ENCODE measurements at places on chromosomes 1 and 21.

GRCh38 chr1:27356277-27356618 is 10.5 kb downstream of the MAP3K6 start:
- DNase-seq, result no peak

DNA sequence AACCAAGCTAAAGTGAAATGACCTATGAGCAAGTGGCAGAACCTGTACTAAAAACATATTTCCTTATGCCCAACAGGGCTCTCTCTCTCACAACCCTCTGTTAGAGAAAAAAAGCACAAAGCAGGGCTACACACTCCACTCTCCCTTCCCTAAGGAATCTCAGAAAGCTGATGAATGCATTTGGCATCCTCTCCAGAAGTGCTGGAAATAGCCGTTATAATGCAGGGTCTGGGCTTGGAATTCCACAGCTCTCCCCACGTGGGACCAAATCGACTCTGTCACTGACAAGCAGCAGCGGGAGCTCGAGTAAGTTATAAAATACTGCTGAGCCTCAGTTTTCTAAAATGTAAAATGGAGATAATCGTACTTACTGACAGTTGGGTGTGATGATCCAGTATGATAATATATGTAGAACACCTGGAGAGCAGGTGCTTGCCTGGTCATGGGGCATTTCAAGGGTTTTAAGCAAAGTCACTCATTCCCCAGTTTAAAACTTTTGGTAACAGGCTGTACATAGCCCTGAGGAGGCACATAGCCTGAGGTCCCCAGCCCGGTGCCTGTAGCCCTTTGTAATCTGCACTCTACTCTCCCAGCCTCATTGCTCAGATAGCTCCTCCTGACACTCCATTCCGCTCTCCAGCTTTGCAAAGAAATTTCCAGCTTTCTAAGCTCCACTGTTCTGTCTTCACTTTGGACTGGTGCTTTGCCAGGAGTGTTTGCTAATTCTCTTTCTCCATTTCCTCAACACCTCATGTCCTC is 175.6 kb upstream of the DAB1 start:
- no peak for DNase-seq

- DNase-seq, result no peak
Observed at GRCh38 chr21:21559285-21560045, 561.3 kb downstream of the NCAM2 start.

DNA sequence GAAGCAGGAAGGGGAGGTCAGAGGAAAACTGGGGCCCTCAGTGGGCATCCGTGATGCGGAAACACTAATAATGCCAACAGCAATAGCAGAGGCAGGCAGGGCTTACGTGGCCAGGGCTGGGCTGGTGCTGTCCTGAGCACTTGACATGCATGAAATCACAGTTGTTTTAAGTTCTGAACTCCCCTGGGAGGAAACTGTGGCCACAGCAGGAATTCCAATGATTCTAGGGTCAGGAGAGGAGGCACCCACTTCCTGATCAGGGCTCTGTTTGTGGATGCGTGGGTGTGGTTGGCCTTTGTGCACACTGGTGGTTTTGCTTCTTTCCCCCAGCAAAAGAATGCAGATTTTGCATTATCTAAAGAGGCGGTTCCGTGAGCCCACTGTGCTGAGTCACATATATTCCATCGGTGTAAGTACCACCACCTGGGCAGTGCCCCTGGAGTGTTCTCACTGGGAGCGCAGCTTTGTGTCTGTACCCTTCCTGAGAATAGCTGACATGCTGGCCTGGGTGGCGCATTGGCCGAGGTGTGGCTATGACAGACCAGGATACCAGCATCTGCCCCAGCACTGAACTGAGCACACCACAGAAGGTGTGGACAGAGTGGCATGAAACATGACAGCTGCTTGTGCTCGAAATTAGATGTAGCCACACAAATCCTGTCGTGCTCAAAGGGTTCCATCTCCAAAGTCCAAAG is 71.0 kb downstream of the PDE9A start:
- peak; percentile 55 for DNase-seq

- DNase-seq, result peak; percentile 95
Observed at GRCh38 chr1:207822602-207823451, 71.0 kb downstream of the CD46 start.

GRCh38 chr1:85109475-85109874 is 61.2 kb upstream of the MCOLN3 start:
- peak; percentile 58 for DNase-seq

- peak; percentile 75 for DNase-seq
Observed at GRCh38 chr1:1360506-1361169, 2.3 kb upstream of the MXRA8 start.

GRCh38 chr1:27602462-27603308 is 1.3 kb downstream of the AHDC1 start:
- DNase-seq, result no peak

DNA sequence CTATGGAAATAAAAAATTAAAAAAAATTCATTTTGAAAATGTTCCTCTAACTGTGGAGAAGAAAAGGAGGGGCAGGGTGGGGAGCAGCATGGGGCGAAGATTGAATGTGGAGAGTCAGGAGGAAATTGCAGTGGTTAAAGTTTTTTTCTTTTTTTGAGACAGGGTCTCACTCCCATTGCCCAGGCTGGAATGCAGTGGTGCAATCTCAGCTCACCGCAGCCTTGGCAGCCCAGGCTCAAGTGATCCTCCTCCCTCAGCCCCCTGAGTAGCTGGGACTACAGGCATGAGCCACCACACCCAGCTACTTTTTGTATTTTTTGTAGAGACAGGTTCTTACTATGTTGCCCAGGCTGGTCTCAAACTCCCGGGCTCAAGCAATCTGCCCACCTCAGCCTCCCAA is 67.6 kb downstream of the ADSS2 start:
- no peak for DNase-seq

DNA sequence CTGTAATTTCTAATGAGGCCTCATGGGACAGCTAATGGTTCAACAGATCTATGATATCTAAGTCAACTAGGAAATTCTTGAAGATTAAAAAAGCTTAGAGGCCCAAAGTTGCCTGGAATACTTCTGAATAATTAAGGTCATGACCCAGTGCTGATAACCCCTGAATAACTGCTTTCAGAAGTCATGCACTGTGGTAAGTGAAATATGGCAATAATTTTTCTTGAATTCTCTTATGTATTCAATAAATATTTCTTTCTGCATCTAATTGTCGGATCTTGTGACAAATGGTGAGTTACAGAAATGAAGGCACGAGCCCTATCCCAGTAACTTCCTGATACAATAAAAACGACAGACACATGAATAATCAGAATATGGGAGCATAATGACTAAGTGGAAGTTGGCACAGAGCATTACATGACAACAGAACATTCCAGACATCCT is 219.3 kb upstream of the GREM2 start:
- DNase-seq, result no peak

- no peak for DNase-seq
Observed at GRCh38 chr1:170307426-170307825, 161.7 kb downstream of the NTMT2 start.

GRCh38 chr1:41619511-41620364 is 135.3 kb upstream of the EDN2 start:
- peak; percentile 45 for DNase-seq

DNA sequence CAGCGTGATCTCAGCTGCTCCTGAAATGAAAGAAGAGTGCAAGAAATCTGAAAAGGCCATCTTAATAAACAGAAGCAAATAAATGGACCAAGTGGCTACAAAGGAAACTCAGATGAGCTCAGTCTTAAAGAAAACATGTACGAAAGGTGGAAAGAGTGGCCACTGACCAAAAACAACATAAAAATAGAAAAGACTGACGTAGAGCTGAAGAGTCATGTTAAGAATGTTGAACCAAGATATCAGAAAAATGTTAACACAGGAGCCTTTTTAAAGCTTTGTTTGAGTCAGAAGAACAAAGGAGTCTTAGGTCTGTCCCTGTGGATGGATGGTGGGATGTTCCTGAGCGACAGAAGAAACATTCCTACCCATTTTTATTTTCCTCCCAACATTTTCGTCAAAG is 30.8 kb upstream of the ZNF648 start:
- DNase-seq, result no peak

- DNase-seq, result no peak
Observed at GRCh38 chr1:37415611-37416244, 58.7 kb upstream of the ZC3H12A start.

- DNase-seq, result no peak
Observed at GRCh38 chr1:6870086-6870485, 84.8 kb downstream of the CAMTA1 start.

DNA sequence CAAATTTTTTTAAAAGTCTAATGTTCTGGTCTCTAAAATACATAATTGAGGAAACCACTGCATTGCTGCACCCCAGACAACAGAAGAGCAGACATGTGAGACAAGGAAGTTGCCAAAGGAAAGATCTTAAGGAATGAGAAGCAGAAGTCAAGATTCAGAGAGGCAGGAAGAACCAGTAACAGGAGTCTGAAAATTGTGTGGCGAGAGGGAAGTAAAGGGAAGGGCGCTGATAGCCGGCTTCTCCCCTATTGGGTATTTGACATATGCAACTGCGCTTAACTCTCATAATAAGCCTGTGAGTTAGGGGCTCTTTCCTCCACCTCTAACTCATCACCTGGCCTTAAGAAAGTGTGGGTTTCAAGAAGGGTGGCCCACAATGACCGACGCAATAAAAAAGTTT is 21.9 kb upstream of the KIF14 start:
- DNase-seq, result no peak

GRCh38 chr1:106615473-106615872 is 441.0 kb upstream of the PRMT6 start:
- no peak for DNase-seq

DNA sequence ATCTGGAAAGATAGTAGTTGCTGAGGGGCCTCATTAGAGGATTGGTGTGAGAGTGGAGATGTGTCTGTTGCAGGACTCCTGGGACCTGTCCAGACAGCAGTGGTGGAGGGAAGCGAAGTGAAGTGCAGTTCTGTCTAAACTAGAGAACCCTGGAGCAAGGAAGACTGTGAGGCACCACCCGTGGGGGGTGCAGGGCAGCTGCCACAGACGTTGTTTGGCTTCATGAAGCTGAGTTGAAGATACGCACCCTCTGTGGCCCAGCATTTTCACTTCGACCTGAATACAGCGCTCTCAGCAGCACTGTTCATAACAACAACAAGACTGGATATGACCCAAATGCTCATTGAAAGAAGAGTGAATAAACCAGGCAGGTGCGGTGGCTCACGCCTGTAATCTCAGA is 29.3 kb downstream of the ABCG1 start:
- no peak for DNase-seq

DNA sequence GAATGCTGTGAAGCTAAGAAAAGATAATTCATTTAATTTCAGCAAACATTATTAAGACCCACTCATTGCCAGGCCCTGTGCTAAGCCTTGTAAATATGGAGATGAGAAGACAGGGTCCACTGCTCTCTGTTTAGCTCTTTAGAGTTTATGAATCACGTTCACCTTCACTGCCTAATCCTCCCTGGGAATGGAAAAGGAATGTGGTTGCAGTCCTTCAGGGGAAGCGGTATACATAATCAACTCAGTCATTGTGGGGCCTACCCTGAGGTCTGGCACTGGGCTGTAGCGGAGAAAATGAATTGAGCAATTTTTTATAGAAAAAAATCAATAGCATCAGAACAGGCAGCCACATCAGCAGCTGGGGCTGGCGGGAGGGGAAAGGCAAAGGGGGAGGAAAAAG is 412.1 kb upstream of the NFIA start:
- no peak for DNase-seq

DNA sequence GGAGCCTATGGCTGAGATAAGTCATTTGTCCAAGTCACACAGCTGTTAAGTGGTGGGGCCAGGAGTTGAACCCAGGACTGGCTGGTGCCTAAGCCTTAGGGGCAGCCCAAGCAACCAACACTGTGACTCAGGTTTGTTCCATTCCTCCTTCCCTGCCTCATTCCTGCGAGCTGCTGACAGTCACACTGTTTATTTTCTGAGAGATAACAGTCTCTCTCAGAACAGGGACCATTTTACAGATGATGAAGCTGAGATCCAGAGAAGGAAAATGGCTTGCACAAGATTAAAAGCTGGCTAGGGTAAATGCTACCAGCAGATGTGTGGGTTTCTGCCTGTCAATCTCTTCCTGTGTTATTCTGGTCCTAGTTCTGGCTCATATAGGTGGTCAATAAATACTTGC is 24.3 kb upstream of the TCEA3 start:
- DNase-seq, result no peak

DNA sequence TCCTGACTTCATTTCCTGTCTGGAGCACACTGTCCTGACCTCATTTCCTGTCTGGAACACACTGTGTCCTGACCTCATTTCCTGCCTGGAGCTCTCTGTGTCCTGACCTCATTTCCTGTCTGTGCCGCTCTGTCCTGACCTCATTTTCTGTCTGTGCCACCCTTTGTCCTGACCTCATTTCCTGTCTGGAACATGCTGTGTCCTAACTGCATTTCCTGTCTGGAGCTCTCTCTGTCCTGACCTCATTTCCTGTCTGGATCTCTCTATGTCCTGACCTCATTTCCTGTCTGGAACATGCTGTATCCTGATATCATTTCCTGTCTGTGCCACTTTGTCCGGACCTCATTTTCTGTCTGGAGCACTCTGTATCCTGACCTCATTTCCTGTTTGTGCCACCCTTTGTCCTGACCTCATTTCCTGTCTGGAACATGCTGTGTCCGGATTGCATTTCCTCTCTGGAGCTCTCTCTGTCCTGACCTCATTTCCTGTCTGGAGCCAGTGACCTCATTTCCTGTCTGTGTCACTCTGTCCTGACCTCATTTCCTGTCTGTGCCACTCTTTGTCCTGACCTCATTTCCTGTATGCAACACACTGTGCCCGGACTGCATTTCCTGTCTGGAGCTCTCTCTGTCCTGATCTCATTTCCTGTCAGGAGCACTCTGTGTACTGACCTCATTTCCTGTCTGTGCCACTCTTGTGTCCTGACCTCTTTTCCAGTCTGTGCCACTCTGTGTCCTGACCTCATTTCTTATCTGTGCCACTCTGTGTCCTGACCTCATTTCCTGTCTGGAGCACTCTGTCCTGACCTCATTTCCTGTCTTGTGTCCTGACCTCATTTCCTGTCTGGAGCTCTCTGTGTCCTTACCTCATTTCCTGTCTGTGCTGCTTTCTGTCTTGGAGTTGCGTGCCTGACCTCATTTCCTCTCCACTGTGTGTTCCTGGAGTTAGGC is 27.6 kb downstream of the SKI start:
- DNase-seq, result no peak

- peak; percentile 62 for DNase-seq
Observed at GRCh38 chr1:98323906-98324358, 337.6 kb upstream of the SNX7 start.

DNA sequence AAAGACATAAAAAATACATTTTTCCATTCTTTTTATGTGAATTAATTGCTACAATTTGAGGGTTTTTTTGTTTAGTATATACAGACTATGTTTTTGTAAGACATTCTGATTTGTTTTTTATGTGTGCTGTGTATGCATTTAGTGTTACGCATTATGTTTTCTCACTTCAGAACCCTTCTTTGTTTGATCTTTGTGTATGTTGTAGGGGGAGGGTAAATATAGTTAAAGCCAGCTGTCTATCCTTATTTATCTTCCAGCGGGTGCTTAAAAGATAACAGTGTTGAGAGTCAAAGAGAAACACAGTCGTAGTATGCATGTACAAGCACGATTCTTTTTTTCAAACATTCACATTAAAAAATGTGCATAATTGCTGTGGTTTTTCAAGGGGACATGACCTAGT is 97.5 kb upstream of the KIAA1614 start:
- no peak for DNase-seq

- DNase-seq, result no peak
Observed at GRCh38 chr1:3053986-3054385, 15.0 kb upstream of the PRDM16 start.

Data from ureter (tissue), 1 donor.